ENCODE measurements at places on chromosomes 16 and 17.

DNA sequence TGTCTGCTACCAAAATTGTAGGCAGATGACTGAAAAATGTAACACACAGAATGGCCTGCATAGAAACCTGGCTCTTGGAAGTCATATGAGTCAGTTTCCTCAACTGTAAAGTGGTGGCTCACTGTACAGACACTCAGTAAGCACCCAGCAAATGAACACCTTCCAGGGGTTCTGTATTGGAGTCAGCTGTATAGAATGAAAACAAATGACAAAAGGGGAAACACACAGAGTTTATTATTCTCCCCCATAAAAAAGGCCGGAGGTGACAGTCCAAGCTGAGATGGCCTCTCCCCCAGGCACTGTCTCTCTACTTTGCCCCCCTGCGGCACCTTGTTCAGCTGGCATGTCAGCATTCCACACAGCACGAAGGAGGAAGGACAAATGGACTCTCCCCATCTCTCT lies 6.2 kb upstream of the MEOX1 start:
- no peak for DNase-seq

- DNase-seq: no peak
Measured at GRCh38 chr17:28944862-28945741, 6.2 kb downstream of the PHF12 start.

GRCh38 chr17:27553019-27553511 lies 77.9 kb upstream of the LGALS9 start:
- DNase-seq: no peak

DNA sequence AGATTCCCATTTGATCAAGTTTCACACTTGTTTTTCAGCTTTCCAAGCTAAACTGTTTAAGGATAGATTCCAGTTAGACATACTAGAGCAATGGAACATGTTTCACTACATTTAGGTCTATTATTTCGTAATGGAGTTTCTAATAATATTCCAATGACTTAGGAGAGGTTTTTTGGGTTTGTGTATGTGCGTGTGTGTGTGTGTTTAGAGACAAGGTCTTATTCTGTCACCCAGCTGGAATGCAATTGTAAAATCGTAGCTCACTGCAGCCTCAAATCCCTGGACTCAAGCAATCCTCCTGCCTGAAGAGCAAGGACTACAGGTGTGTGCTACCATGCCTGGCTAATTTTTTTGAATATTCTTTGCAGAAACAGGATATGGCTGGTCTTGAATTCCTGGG lies 426.3 kb downstream of the ZFHX3 start:
- DNase-seq: no peak

GRCh38 chr16:52256310-52257078 lies 290.4 kb downstream of the TOX3 start:
- DNase-seq: no peak

GRCh38 chr16:721765-722540 lies 1.0 kb downstream of the ANTKMT start:
- no peak for DNase-seq

- DNase-seq: no peak
Measured at GRCh38 chr16:56337858-56338325, 87.5 kb downstream of the AMFR start.

DNA sequence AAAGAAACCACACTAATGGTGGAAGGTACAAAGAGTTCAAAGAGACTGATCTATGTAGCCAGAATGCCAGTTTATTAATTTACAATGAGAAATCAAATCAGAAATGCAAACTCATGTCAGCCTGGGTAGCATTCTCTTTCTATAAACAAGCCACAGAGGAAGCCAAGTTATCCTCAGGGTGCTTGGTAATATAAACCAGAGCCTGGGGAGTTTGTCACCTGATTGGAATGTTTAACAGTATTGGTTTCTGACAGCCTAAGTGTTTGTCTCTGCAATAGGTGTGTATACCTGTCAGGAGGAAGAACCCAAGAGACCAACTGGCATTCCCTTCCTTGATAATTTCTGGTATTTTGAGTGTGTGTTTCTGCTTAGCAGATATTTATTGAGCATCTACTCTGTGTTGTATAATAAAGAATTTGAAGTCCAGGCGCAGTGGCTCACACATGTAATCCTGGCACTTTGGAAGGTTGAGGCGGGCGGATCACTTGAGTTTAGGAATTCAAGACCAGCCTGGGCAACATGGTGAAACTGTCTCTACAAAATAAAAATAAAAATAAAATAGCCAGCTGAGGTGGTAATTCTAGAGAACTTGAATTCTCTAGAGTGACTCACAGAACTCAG lies 3.1 kb upstream of the C17orf58 start:
- no peak for DNase-seq

GRCh38 chr16:58883131-58883530 lies 149.0 kb upstream of the GOT2 start:
- DNase-seq: no peak

DNA sequence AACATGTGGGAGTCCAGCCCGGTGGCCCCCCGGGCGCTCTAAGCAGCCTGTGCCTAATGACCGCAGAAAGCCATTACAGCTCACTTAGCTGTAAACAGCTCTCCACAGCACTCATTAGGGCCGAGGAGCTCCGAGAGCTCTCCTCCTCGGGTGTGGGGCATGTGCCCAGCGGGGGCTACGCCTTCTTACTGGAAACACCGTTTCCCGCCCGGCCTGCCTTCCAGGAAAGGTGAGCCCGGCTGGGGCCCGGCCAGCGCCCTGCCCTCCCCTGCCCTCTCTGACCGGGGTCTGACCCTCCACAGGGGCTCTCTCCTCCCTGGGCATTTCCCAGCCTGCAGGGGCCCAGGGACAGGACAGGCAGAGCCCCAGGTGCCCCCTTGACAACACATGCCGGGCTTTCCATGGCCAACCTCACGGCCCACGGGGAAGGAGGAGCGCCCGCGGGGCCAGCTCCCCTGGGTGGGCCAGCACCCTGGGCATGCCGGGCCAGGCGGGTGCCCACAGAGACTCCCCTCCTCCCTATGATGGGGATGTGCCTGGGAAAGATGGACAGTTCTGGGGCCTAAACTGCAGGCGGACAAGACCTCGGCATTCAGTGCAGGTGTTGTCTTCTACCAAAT lies 72.6 kb downstream of the SDK2 start:
- no peak for DNase-seq

GRCh38 chr17:2853283-2854142 lies 57.3 kb downstream of the RAP1GAP2 start:
- DNase-seq: no peak

DNA sequence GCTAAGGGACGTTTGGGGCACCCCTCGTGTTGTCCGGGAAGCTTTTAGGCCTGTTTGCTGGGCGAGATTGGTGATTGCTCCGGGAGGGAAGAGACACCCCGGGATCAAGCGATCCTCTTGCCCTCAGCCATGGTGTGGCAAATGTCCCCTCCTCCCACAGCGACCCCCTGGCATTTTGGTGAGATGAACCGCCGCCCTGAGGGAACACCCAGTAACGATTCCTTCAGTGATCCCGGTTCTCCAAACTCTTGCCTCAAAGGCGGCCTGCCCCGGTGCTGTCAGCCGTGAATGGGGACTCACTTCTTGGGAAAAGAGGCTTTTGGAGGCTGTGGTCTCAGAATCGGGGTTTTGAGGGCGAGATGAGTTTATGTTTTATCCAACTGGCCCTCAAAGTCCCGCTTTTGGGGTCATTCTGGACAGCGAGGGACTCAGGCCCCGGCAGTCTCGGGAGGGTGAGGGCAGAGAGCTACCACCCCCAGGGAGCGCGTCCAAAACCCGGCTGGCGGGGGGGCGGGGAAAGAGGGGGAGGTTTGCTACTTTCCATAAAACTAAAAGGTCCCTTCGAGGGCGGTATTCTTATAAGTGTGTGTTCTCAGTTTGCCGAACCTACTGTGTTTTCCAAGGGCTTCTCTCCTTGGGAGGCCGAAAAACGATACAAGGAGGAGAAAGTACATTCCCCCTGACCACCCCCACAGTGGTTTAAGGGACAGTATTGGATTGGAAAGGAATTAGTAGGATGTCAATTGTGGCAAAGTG lies 232.7 kb downstream of the MRTFB start:
- no peak for DNase-seq

GRCh38 chr16:57803134-57803990 lies 1.1 kb upstream of the KIFC3 start:
- DNase-seq: no peak

DNA sequence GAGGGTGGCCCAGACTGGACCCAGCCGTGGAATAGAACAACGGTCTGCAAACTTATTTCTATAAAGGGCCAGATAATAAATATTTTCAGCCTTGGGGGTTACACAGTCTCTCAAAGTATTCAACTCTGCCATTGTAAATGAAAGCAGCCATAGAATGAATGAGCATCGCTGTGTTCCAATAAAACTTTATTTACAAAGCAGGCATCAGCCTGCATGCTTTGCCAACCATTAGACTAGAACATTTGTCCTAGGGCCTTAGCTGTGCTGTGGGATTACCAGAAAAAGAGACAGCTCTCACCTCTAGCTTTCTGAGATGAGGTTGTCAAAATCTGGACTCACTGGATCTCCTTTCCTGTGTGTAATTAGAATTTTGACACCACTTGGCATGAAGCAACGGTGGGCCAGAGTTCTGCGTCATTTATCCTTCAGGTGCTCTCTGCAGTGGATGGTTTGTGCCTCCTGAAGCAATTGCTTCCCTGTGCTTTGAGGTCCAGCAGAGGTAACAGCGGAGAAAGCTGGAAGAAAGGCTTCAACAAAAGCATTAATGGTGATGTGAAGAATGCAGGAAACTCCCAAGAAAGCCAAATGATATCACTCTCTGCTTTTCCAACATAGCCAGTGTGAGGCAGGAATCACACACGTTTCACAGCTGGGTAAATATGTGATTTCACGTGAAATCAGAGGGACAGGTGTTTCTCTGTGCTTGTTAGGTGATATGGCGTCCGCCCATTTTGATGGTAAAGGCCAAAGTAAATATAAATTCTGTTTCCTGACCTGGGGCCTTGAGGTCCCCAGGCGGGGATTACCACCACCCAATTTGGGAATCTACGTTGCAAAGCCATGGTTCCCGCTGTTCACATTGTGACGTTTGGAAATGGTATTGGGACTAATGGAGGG lies 148.4 kb downstream of the PITPNC1 start:
- no peak for DNase-seq

DNA sequence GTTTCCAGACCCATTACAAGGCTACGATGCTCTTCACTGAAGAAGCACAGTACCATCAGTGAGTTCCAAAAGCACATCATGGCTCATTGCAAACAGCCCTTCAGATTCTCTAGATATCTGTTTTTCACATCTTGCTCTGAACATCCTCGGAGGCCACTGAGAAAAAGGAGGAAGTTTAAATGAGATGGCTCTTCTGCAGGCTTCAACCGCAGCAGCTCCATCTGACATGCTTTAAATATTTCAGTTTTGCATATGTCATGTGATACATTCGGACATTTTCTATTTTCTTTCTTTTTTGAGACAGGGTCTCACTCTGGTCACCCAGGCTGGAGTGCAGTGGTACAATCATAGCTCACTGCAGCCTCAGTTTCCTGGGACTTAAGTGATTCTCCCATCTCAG lies 396.8 kb downstream of the NPIPA8 start:
- DNase-seq: no peak

DNA sequence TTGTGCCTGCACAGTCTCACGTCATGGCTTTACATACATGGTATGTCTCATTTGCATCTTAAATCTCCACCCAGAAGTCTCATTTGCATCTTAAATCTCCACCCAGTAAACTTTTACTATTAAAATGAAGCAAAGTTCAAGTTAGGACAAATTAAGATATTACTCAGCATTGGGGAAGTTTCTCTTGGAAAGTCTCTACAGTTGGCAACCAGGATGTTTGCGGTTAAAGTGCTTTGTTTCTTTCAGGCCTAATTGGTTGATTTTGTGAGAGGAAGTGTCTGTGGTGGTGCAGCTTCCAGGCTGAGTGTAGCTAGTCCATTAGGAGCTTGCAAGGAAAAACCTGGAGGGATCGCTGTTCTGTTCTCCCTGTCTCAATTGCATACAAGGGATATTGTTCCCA lies 1373.3 kb upstream of the GOT2 start:
- DNase-seq: no peak

DNA sequence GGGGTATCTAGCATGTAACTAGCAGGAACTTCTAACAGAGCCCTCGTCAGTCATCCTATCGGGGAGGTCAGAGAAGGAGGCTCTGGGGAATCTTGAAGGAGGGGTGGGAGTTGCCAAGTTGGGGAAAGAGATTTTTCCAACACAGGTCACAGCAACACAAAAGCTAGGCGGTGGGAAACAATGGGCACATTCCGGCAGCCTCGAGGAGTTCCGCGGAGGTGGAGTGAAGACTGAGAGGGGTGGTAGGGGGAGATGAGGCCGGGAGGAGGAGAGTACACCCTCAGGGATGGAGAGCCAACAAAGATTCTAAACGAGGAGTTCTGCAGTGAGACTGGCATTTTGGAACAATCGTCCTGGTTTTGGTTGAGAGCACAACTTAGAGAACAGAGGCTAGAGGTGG lies 13.5 kb upstream of the CALB2 start:
- no peak for DNase-seq

- DNase-seq: no peak
Measured at GRCh38 chr17:39404542-39405378, 3.3 kb upstream of the FBXL20 start.

- DNase-seq: no peak
Measured at GRCh38 chr17:77444628-77444983, 303.8 kb downstream of the SEC14L1 start.

DNA sequence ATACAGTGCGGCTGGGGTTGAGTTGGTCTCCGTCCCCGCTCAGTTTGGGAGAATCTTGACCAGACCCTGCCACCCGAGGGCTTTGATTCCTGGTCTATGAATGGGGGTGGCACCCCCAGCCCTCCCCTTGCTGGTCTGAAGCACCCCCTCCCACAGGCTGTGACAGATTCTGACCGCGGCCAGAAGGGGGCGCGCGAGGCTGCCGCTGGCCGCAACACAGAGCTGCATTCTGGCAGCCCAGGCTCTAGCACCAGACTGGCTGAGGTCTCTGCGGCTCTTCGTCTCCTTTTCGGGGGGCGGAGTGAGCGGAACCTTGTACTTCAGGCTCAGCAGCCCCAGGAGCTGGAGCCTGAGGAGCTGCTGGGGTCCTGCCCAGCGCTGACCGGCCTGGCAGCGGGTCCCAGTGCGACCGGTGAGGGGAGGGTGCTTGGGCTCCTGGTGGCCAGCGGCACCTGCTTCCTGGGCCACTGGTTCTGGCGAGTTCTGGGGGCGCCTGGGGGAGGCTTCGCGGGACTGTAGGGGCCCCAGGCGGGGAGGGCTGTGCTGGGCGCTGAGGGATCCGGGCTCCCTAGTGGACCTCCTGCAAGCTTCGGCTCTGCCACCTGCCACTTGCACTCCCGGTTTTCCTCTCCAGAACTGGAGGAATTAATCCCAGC lies 1011.6 kb downstream of the KCNJ18 start:
- no peak for DNase-seq

DNA sequence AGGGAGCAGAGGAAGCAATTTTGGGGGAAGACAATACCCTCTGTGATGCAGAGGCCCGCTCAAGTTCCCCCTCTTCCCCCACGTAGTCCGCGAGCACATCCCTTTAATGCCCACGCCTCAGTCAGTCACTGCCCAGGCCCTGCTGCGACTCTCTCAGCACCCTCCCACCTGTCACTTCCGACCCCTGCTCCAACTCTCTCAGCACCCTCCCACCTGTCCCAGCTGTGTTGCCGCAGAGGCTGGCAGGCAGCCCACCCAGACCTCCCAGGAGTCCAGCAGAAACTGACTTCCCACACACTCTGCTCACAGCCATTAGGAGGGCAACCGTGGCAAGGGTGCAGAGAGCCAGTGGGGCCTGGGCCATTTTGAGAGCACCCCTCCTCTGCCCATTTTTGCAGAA lies 92.7 kb downstream of the WSCD1 start:
- no peak for DNase-seq

- DNase-seq: no peak
Measured at GRCh38 chr16:54657709-54658102, 273.0 kb upstream of the IRX5 start.
